ENCODE measurements at places on chromosomes 16 and 17.

GRCh38 chr17:37292429-37293139 is 83.2 kb upstream of the C17orf78 start:
- DNase-seq, result peak; percentile 77

- DNase-seq, result peak; percentile 55
These were observed 51.6 kb downstream of the PRKCA start for GRCh38 chr17:66353937-66354401.

- DNase-seq, result no peak
These were observed 2.1 kb downstream of the MPO start for GRCh38 chr17:58278661-58279015.

- DNase-seq, result no peak
These were observed 6.9 kb downstream of the RARA start for GRCh38 chr17:40315678-40316570.

- no peak for DNase-seq
These were observed 206.2 kb downstream of the CNTNAP4 start for GRCh38 chr16:76483307-76483909.

DNA sequence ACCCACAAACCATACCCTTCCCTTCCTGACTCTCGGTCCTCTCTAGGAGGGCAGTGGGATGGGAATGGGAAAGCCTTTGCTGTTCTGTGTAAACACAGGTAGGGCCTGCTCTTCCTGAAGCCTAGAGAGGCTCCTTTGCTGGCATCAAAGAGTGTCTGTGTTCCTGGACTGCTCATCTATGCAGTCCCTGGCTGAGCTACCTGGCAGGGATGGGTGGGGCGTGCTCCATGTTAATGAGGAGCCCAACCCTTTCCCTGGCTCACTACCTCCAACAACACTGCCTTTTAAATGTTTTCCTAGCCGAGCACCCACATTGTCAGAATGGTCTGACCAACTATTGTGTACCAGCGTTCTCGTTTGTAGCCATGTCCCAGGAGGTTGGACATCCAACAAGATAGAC is 26.6 kb upstream of the NAGLU start:
- DNase-seq, result no peak

- no peak for DNase-seq
These were observed 13.7 kb upstream of the NFATC3 start for GRCh38 chr16:68071518-68071901.

DNA sequence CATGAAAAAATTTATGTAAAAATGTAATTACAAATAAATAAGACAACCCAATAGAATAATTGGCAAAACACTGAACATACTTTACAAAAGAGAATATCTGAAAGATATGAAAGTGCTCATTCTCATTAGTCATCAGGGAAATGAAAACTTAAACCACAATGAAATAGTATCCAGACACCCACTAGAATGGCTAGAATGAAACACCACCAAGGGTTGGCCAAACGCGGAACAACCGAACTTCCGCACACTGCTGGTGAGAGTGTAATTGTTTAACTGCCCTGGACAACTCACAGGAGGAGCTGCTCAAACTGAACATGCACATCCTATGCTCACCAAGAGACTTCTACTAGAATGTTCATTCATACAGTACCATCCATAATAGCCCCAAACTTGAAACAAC is 5.8 kb upstream of the ZDHHC7 start:
- DNase-seq, result peak; percentile 53

GRCh38 chr17:54932711-54933110 is 32.1 kb downstream of the TOM1L1 start:
- DNase-seq, result peak; percentile 59

DNA sequence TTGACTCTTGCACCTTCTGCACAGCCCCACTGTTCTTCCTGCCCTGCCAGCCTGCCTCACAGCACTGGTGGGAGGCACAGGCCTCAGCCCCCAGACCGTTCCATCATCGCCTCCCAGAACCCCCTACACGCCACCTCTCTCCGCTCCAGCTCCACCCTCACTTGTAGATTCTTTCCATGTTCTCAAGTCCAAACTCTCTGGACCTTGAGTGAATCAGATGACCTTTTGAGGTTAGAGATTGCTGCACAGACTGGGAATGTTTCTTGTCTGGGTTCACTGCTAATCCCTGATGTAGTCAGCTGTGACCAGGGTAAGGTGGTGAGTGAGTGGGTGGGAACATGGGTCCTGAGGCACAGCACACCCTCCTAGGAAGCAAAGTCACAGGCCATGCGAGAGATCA is 272.4 kb downstream of the IRF8 start:
- DNase-seq, result peak; percentile 71

DNA sequence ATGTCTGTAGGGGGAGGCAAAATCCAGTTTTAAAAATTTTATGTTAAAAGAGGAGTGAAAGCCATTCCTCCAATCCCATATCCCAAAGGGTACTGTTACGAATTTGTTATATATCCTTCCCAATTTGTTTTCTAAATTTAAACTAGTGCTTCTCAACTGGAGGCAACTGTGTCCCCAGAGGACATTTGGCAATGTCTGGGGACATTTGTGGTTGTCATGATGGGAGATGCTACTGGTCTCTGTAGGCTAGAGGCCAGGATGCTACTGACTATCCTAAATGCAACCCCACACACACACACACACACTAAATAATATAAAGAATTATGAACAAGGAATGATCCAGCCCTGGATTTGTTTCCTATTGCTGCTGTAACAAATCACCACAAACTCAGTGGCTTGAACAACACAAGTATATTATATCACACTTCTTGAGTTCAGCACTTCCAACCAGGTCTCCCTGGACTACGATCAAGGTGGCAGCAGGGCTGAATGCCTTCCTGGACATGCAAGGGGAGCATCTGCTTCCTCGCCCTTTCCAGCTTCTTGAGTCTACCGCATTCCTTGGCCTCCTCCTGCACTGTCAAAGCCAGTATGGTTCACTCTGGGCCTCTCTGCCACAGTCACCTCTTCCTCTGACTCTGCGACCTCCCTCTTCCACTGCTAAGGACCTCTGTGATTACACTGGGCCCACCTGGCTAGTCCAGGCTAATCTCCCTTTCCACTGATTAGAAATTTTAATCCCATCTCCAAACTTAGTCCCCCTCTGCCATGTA is 30.1 kb downstream of the ARHGAP17 start:
- peak; percentile 21 for DNase-seq

DNA sequence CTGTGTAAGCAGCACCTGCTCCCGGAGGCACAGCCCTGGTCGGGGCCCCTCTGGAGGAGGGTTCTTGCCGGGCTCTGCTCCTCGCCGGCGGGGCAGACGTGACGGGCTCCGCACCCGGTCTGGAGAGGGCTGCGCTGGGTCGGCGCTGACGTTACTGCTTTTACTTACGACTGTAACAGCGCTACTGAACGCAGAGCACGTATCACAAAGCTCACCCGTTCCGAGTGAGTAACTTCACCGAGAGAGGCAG is 1.3 kb upstream of the RAB40C start:
- DNase-seq, result peak; percentile 79

GRCh38 chr16:30937692-30938091 is 11.2 kb upstream of the ORAI3 start:
- no peak for DNase-seq

DNA sequence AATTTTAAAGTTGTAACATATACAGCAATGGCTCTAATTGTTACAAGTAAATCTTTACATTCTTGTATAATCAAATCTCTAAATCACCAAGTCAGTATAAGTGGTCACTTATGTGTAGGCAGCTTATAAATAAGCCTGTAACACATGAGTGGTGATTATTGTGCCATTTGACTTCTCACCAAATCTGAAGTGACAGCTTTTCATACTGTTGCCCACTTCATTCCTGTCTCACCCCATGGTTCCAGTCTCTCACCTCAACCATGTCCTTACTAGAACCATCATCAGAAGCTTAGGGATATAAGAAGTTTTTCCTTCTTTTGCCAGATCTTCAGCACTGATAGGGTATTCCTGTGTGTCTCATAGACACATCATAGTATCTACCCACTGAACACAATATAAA is 23.5 kb downstream of the TNRC6A start:
- no peak for DNase-seq

DNA sequence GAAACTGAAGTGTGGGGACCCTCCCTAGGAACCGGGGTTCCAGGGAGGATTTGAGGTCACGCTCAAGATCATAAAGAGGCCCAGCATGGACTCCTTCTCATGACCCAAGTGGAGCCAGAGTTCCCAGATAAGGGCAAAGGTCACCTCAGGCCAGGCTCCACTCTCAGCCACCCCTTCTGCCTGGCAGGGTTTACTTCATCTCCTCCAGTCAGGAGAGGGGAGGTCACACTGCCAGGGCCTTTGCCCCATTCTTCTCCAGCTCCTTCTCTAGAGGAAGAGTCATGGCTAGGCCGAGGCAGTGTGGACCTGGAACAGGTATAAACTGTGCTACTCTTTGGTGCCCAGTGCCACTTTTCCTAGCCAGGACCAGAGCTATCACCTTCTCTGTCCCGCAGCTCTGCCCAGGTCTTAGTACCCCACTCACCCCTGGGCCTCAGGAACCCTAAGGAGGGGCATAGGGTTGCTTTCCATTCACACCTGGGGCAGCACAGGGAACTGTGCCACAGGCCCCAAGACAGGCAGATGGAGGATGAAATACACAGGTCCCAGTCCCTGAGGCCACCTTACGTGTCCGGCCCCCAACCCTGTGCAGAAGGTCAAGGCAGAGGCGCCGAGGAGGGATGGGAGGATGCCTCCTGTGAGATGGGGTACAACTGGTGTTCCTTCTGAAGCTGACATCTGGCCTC is 879 bp upstream of the ACSF2 start:
- DNase-seq, result no peak

GRCh38 chr16:26019381-26020242 is 327.9 kb downstream of the HS3ST4 start:
- no peak for DNase-seq

GRCh38 chr16:12503191-12503590 is 300.5 kb downstream of the CPPED1 start:
- DNase-seq, result no peak

GRCh38 chr17:7064261-7064660 is 15.8 kb downstream of the CLEC10A start:
- peak; percentile 43 for DNase-seq

DNA sequence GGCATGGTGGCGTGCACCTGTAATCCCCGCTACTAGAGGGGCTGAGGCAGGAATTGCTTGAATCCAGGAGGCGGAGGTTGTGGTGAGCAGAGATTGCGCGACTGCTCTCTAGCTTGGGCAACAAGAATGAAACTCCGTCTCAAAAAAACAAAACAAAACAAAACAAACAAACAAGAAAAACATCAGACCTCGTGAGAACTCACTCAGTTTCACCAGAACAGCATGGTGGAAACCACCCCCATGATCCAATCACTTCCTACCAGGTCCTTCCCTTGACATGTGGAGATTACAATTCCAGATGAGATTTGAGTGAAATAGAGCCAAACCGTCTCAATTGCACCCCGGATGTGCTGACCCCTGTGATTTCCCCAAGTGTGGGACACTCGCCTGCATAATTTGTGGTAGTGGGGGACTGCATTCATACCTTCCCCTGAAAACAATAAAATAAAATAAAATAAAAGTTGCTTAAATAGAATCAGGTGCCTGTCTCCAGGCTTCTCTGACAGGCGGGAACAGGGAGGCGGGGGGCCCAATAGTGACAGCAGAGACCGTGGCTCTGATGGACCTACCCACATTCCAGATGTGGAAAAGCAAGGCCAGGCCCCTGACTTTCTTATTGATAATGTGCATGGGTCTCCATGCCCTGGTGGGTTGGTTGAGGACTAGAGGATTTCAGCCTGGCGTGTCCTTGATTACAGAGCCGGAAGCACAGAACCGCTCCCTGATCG is 13.1 kb downstream of the ZSCAN10 start:
- DNase-seq, result no peak

- no peak for DNase-seq
These were observed 22.6 kb downstream of the SMURF2 start for GRCh38 chr17:64639516-64639915.
